EL (cell line): ENCODE measurements at places on chromosomes 5 and 9.

DNA sequence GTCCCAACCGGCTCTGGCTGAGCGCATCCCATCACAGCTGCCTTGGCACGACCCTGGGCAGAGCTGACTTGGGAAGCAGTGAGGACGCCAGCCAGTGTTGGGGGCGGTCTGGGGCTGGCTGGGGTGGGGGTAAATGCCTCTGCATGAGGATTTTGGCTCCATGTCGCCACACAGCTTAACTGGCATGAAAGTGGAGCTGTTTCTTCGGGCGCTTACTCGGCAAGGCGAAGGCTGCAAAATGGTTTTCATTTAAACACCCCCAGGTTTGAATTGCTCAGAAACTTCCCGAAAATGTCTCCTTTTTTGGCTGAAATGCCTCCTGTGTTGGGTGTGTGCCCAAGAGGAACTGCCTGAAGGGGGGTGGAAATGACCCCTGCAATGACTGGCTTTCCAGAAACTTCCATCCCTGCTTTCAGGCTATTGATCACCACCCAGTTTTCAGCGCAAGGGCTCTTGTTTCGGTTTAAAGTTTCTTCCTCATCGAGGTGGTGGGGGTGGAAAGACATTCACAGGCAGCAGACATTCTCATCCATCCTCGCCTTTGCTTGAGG, 38.3 kb downstream of the PTGES start:
- no peak for DNase-seq

- no peak for DNase-seq
These were observed 120.7 kb downstream of the PBX3 start for GRCh38 chr9:125867751-125868415.

- no peak for DNase-seq
These were observed 179.3 kb downstream of the DEPDC1B start for GRCh38 chr5:60520451-60521227.

DNA sequence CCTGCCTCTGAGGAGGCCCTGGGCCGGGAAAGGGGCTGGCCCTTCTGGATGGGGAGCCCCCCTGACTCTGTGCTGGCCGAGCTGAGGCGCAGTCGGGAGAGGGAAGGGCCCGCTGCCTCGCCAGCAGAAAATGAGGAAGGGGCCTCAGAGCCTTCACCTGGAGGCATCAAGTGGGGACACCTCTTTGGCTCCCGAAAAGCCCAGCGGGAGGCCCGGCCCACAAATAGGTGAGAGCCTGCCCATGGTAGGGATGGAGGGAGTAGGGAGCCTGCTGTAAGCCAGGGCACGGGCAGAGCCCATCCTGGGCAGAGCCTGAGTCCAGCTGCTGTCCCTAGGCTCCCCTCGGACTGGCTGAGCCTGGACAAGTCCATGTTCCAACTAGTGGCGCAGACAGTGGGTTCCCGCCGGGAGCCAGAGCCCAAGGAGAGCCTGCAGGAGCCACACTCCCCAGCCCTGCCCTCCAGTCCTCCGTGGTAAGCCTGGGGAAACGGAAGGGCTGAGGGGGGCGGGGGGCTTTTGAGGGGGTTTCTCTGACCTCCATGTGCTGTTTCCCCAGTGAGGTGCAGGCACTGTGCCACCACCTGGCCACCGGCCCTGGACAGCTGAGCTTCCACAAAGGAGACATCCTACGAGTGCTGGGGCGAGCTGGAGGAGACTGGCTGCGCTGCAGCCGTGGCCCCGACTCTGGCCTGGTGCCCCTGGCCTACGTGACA, 44.3 kb upstream of the TESK1 start:
- DNase-seq = no peak

DNA sequence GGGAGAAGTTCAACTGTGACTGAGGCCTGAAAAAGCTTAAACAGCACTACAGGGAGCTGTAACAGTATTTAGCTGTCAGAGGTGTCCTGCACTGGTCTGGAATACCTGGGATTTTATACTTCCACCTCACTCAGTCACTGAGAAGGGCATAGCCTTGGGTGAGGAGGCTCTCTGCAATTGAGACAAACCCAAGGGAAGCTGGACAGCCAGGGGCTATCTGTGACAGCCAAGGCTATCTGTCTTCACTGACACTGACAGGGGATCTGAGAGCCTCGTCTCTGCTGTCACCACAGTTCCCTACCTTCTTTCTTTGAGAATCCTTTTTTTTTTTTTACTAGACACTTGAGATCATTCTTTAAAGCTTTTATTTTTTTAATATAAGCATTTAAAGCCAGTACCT, 356.2 kb upstream of the CD180 start:
- no peak for DNase-seq

DNA sequence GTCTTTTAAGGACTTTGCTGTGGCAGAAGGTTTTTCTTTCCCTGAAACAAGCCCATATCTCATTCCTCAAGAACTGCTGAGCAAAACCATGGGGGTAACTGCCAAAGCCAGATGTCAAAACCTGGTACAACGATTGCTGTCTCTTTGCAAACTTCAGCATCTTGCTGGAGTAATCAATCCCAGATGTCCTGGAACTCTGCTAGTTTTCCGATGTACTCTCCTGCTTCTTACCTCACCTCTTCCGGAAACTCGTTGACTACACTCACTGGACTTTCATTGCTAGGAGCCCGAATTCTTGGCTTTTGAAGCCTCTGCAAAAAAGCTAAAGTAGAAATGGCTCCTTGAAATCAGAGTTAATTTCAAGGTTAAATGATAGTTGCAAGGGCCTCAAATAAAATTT, 23.3 kb downstream of the RAD1 start:
- DNase-seq = peak; percentile 81

- DNase-seq = no peak
These were observed 3.0 kb downstream of the RNF145 start for GRCh38 chr5:159206368-159206767.

- no peak for DNase-seq
These were observed 6.4 kb downstream of the TOR1B start for GRCh38 chr9:129809346-129809745.

DNA sequence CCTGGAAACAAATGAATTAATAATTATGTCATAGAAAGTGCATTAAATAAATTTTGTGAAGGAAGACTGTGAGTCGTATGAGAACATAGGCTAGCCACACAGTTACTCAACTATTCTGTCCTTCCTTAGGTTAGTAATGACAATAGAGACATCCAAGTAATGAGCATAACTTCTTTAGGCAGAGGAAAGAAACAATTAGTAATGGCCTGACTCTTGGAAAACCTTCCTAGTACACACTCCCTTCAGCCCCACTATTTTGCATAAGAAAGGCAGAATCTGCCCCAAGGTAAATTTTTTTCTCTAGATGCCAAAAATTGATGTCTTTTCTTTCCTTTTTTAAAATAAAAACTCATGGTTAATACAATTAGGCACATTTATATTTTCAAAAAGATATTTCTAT, 1619.0 kb upstream of the WWC1 start:
- DNase-seq = no peak

- no peak for DNase-seq
These were observed 181.8 kb upstream of the PITX1 start for GRCh38 chr5:135215617-135216470.

DNA sequence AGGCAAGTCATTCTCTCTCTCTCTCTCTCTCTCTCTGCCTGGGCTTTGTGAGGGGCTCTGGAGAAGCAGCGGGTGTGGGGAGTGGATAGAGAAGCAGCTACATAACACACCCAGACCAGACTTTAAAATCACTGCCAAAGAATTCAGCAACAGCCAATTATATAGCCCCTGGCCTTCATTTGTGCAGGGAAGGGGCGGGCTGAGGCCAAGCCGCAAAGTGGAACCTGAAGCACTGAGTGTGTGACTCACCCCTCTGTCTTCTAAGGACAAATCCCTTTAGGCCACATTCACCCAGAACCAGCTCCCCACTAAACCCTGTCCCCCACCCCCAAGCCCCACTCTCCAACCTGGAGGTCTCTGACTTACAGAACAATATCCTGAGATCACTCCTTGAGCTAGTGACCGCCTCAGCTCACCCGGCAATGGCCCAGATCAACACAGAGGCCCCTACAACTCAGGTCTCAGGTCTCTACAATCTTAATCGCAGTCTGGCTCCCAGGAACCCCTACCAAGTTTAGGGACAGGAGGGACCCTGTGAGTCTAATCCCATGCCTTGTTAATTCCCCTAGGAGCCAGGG, 6.0 kb downstream of the B4GALT1 start:
- DNase-seq = peak; percentile 99

DNA sequence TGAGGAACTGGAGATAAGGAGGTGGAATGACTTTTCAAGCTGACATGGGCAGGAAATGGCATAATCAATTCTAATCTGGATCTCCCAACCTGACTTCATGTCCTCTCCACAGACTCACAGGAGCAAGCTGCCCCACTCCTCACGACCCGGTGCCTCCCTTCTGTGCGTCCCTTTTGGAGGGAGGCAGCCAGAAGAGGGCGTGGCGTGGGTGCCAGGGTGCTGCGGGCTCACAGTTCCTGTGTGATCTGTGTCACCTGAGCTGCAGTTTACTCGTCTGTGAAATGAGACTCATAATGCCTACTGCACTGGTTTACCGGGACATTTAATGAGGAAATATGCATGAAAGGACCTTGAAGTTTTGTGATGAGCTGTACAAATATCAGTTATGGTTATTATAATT, 207.4 kb downstream of the DAB2IP start:
- DNase-seq = no peak

GRCh38 chr9:99193466-99193821, 28.3 kb downstream of the ALG2 start:
- no peak for DNase-seq

- no peak for DNase-seq
These were observed 13.0 kb upstream of the CTNNAL1 start for GRCh38 chr9:109026306-109026705.

- no peak for DNase-seq
These were observed 70.8 kb upstream of the UNC5A start for GRCh38 chr5:176739461-176740051.

DNA sequence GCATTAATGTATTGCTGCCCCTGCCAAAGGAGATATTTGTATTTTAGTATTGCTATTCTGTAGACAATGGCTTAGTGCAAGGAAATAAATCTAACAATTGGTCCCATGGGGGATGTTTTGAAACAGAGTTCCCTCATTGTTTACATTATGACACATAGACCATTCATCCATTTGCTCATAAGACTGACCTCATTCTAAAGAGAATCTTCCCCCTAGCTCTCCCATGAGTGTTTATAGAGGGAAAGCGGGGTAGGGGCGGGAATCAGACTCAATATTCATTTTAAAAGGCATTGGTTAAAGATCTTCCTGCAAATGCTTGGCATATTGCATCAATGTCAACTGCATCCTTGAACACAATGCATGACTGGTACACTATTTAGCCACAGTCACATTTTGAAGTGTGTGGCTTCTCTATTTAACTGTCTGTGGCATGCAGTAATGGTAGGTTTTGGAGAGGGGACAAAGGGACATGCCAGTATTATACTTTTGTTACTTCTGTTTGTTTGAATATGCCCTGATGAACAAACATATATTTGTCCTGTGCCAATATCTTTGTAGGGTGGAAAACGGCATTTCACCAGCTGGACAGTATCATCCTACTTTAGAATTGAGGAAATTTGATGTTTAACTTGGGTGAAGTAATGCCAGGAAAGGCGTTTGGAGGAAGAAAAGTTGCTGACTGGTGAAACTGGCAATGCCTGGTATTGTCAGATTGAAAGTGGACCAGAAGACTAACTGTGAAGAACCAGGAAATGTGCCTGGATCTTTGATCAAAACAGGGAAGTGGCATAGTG, 84.1 kb upstream of the MEGF10 start:
- DNase-seq = peak; percentile 90

DNA sequence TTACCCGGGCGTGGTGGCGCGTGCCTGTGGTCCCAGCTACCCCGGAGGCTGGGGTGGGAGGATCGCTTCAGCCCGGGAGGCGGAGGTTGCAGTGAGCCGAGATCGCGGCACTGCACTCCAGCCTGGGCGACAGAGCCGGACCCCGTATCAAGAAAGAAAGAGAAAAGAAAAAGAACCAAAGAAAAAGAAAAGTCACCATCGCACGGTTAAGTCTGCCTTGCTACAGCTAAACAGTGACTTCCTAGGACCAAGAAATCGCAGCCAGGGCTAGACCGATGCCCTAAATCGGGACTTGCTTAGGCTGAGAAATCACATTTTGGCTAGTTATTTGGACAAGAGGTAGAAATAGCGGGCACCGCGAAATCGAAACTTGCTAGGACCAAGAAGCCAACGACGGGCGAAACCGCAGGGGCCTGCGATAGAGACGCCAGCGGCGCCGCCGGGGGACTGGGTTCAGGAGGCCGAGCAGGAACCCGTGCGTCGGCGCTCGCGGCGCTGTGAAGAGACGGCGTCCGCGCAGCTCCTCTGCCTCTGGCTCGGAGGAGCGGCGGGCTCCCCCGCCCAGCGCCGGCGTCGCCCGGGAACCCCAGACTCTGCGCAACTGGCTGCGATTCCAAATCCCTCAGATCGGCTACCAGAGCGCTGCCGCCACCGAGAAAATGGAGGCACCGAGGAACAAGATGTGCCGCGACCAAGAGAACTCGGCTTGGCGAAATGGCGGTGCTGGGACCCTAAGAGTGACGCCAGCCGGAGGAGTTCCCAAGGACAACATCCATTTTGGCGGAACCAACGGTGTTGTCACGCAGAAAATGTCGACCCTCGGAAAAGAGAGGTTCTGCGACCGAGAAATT, 26.1 kb upstream of the ANXA2R start:
- DNase-seq = peak; percentile 69

DNA sequence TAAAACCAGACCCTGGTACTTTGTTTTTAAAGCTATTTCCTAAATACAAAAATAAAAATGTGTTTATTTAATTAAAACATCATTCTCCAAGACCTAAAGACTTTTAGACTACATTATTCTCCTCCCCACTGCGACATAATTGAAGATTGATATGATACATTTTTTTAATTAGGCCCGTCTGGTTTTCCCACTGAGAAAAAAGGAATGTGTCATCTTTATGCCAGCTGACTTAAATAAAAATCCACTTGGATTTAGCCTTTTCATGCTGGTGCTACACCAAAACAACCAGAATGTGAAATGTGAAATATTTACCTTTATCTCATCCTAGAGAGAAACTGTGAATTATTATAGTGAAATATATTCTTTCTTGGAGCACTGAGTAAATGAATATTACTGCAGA, 155.5 kb upstream of the PPP1R2B start:
- DNase-seq = no peak

DNA sequence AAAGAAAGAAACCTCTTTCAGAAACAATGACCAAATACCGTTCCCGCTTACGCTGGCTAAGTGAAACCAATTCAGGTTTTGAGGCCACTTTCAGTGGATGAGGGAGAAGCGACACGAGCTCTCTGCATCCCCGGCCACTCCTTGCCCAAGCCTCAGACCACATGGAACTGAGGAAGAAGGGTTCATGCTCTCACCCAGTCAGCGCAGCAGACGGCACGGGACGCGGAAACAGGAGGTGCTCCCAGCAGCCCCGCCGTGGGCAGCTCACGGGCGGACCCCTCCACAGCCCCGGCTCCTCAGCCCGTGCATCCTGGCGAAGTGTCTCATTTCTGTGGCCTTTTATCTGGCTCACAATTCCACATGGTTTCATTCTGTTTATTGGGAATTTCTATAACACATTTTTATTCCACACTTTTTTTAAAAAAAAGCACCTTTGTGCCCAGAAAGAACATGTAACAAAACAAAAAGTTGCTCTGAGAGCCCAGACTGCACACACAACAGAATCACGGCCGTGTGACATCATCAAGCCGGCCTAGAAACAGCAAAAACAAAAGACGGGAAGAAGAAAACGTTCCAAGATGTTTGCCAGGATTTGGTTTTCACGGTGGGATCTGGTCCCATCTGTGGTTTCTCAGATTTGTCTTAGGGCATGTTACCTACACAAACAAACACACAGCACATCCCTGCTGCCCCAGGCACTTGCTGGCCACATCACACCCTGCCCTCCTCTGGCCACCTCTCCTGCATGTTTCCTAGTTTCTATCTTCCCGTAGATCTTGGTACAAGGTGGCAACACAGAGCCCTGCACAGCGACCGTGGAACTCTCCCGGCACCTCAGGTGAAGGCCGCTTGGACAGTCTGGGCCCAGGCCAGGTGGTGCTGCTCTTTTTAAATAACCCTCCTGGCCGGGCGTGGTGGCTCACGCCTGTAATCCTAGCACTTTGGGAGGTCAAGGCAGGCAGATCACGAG, 16.2 kb downstream of the QSOX2 start:
- DNase-seq = no peak
